ENCODE measurements at places on chromosomes 5 and 9.

DNA sequence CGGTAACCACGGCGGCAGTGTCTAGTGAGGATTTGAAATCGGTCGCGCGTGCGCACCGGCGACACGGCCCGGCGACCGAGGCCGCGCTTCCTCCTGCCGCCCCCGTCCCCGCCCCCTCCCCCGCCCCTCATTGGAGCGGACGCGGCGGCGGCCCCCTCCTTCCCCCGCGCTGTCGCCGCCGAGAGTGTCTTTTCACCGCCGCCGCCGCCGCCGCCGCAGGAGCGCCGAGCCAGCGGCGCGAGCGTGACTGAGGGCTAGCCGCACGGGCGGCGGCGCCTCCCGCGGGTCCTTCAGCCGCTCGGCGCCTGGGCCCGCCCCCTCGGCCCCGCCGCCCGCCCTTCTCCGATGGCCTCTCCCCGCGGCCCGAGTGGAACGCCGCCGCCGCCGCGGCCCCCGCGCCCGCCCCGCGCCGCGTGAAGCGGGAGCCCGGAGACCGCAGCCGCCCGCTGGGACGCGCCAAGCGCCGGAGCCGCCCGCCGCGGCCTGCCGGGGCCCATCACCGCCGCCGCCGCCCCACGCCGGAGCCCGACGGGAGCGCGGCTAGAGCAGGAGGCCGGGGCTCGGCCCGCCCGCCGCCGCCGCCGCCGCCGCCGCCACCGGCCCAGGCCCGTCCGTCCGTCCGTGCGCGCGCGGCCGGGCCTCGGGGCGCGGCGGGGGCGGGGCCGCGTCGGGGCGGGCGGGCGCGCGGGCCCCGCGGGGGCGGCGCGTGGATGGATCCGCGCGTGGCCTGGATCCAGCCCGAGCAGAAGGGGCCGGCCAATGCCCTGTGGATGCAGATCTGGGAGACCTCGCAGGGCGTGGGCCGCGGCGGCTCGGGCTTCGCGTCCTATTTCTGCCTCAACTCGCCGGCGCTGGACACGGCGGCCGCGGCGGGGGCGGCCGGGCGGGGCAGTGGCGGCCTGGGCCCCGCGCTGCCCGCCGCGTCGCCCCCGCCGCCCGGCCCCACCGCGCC lies at the start of gene TENT4A:
TENT4A (plus strand) TSS at position 159 of the 952 bp plus-strand sequence; CDS start at position 711, 552 bp downstream.
- DNase-seq: peak; percentile 28

DNA sequence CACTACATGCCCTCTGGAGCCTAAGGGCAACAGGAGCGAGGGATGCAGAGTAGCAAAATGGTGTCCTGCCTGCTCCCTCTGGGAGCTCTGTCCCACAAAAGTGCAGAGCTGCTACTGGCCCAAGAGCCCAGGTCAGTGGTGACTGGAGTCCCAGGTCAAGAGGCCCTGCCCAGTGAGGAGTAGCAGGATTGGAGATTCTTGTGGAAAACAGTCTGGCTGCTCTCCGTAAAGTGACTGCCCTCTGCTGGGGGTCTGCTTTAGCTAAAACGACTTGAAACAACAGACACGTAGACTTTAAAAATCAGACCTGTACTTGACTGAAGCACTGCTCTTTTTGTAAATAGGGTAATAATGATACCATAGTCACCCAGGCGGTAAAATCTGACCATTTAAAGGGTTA lies 917.0 kb downstream of the MAT2B start:
- no peak for DNase-seq

GRCh38 chr5:40367255-40367654 lies 312.5 kb upstream of the PTGER4 start:
- no peak for DNase-seq

GRCh38 chr5:59709846-59710245 lies 183.7 kb downstream of the PDE4D start:
- no peak for DNase-seq

GRCh38 chr5:131814990-131815389 lies 18.2 kb upstream of the FNIP1 start:
- DNase-seq: no peak

DNA sequence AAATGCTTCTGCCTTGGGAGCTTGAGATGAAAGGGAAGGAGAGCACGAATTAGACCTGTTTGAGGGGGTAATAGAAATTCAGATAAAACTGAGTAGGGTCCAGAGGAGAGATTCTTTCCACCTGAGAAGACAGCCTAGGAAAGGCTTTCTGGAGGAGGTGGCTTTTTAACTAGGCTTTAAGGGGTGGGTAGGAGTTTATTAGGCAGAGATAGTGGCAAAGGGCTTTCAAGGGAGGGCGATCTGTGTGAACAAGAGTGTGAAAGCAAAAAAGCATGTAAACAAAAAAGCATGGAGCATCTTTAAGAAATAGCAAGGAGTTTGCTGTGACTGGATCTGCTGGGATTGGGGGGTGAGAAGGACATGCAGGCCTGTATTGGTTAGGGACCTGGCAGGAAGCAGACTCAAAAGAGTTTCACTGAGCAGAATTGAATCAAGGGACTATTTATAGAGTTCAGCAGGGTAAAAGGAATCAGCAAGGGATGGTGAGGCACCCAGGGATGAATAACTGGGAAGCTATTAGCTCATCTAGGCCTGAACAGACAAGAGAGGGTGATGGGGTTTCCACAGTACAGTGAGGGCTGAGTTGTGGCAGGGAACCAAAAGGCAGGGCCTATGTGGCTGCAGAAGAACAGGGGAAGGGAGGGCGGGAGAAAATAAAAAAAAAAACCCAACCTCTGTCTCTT lies 18.8 kb downstream of the SLC1A1 start:
- no peak for DNase-seq

DNA sequence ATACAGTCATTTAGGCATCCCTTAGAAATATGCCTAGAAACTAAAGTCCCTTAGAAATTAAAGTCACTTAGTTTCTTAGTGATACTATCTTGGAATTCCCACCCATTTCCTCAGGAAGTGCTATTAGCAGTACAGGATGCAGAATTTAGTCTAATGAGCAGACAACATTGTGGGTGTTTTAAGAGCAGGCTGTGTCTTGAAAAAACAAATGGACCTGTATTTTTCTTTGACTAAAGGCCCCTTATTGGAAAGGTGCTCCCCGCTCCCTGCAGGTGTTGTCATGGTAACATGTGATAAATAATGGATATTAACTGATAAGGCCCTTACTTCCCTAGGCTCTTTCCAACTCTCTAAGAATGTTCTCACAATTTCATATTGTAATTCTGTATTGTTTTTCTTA lies 38.8 kb upstream of the STARD4 start:
- DNase-seq: no peak

DNA sequence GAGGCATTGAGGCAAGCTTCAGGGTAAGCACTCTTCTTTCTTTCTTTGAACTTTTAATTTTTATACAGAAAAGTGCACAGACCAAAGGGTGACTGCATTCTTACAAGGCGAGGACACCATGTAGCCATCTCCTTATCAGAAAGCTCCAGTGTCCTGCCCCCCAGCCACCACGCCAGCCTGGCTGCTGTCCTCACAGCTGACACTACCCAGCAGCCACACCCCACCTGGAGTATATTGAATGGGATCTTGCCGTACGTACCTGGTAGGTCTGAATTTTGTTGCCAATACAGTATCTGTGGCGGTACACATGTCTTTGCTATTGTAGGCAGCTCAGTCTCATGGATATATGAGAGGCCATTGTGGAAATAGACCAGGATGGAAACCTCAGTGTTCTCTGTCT lies 284.0 kb upstream of the IRX2 start:
- no peak for DNase-seq

GRCh38 chr9:21801683-21802417 lies 586 bp upstream of the MTAP start:
- DNase-seq: no peak

DNA sequence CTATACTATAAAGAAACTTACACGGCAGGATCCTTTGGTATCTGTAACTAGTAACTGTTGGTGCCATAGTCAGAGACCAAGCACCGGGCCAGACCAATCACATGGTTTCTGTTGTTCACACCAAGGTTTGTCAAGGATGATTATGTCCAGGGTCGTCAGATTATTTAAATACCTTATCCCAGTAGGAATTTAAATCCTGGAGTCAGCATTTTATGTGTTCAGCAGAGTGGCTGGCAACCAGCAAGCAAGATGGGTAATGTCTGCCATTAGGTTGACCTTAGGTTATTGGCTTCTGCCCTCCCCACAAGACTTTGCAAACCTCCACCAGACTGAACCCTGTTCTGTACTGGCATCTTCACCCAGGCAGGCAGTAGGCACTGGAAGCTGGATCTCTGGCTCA lies 39.3 kb upstream of the TMOD1 start:
- no peak for DNase-seq

GRCh38 chr5:34474573-34475021 lies 181.5 kb upstream of the RAI14 start:
- no peak for DNase-seq

- no peak for DNase-seq
Measured at GRCh38 chr5:158354958-158355357, 496.0 kb upstream of the CLINT1 start.

DNA sequence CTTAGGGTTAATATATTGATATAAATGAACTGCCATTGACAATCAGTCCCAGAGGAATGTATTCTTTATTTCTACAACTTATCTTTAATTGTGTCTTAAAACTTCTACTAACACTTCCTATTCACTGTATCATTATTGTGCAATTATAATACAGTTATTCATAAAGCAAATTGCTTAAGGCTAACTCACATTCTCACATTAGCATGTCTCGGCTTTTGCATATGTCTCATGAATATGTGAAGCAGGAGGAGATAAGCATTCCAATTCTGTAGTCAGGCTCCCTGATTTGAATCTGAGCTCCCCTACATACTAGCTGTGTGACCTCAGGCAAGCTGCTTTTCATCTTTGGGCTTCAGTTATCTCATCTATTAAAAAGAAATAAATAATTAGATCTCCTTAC lies 45.4 kb downstream of the PLGRKT start:
- DNase-seq: no peak

- DNase-seq: no peak
Measured at GRCh38 chr5:3650868-3651267, 55.2 kb downstream of the IRX1 start.

DNA sequence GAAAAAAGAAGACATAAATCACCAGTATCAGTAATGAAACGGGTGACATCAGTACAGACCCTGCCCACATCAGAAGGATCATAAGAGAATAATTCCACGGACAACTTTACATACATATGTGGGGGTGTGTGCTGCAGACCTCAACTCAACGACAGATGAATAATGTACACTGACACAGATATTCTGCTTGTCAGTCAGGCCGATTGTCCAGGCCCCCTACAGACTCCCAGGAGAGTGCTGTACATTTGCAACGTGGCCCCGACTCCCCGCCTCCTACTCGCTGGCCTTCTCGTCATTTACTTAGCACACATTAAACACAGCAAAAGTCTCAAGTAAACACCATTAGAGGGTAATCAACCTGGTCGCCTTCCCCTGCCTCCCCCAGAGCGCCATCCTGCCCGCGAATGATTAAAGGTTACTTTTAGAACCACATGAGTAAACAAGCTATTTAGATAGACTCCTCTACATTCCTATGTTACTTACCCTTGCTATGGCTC lies 3.5 kb upstream of the TMED9 start:
- no peak for DNase-seq
